RWPE2 (cell line): ENCODE measurements at places on chromosomes 6 and 20.

- no peak for DNase-seq
These were observed 435.2 kb upstream of the CHD6 start for GRCh38 chr20:42053350-42053749.

- no peak for DNase-seq
These were observed at the start of gene TMEM244 for GRCh38 chr6:129860908-129861665. TSS of gene TMEM244 (minus strand) at chr6:129861315. CDS start at chr6:129861188, 127 bp downstream.

GRCh38 chr6:57104336-57104735 lies 14.3 kb downstream of the ZNF451 start:
- DNase-seq, result no peak

GRCh38 chr6:7343546-7344475 lies 30.8 kb upstream of the SSR1 start:
- DNase-seq, result no peak

DNA sequence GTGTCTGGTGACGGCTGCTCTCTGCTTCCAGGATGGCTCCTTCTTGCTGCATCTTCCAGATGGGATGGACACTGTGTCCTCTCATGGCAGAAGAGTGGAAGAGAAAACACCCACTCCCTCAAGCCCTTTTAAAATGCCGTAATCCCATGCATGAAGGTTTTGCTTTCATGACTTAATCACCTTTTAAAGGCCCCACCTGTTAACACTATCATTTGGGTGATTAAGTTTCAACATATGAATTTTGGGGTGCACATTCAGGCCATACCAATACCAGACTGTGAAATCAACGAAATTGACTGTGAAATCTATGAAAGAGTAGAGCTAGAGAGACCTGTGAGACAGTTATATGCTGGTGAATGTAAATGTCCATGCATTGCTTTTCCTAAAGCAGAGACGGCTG lies 374.3 kb upstream of the CHD6 start:
- no peak for DNase-seq

DNA sequence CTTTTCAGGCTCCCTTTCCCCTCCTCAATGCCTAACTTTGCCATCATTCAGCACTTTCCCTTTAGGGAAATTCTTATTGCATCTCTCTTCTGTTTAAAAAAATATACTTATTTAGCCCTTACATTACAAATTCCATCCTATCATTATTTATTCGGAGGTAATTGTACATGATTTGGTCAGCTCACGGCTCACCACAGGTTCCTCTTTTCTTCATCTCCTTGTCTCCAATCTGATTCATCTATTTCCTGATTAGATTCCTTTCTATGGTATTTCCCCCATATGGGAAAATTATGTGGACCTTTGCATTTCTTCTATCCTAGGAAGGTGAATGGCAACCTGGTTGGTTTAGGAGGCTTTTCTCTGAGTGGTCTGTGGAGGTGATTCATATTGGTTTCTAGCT lies 12.9 kb upstream of the EMILIN3 start:
- DNase-seq, result no peak

- no peak for DNase-seq
These were observed 81.4 kb downstream of the SERAC1 start for GRCh38 chr6:158086504-158087223.

GRCh38 chr6:106315765-106316374 lies 9.7 kb downstream of the ATG5 start:
- no peak for DNase-seq

DNA sequence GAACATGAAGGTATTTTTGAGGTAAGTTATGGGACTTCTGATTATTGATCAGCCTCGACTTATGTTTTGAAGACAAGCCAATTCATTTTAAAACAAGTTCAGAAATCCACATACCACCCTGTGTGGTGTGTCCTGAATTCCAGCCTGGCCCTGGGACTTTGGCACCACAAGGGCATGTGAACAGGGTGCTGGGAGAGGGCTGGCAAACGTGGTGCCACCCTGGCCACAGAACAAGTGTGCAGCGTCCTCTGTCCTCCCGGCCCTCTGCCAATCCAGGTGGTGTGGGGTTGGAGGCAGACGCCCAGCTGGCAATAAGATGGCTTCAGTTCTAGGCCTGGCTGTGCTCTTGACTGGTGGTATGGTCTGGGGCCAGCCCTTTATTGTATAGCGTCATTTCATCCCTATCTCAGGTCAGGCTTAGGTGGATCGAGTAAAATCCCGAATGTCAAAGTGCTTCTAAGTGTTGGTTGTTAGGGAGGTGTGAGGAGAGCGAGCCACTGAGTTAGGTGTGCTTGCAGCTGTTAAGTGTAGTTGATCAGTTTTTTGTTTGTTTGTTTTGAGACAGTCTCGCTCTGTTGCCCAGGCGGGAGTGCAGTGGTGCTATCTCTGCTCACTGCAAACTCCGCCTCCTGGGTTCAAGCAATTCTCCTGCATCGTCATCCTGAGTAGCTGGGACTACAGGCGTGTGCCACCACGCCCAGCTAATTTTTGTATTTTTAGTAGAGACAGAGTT lies 84.2 kb downstream of the RNF144B start:
- DNase-seq, result no peak

GRCh38 chr20:38115205-38115604 lies 49.9 kb downstream of the TGM2 start:
- no peak for DNase-seq

GRCh38 chr6:44497807-44498206 lies 110.3 kb downstream of the CDC5L start:
- DNase-seq, result no peak

DNA sequence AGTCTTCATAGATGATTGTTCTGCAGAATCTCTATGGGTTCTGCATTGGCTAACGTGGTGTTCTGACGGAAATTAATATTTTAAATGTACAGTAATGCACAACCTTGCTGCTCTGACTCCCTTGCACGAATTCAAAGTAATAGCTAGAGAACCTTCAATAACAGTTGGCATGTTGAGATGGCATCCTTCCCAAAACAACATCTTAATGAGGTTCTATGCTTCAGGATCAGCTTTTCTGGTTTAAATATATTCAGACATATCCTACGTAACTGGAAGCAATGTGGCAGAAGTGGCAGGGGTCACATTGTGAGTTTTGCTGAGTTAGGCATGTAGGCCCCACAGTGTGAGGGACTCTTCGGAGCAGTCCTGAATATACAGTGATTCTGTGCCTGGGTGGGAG lies 25.7 kb downstream of the DSE start:
- DNase-seq, result no peak

GRCh38 chr6:82741325-82741995 lies 324.2 kb downstream of the UBE3D start:
- no peak for DNase-seq

GRCh38 chr6:71287926-71288227 lies 734 bp upstream of the OGFRL1 start:
- DNase-seq, result no peak

DNA sequence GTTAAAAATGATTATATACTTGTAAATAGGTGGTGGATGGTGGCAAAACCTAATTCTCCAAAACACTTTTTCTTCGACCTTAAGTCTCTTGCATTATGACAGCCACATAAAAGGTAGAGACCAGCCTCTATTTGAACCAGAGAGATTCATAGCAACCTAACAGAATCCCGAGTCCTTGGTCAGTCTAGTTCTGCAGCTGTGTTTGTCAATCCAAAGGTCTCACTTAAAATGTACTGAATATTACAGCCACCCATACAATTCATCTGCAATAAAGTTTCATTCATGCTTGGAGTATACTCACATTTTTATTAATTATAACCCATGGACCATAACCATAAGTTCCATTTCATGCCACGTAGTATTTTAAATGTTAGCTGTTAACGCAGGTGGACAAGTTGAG lies 87.2 kb downstream of the EPM2A start:
- no peak for DNase-seq

DNA sequence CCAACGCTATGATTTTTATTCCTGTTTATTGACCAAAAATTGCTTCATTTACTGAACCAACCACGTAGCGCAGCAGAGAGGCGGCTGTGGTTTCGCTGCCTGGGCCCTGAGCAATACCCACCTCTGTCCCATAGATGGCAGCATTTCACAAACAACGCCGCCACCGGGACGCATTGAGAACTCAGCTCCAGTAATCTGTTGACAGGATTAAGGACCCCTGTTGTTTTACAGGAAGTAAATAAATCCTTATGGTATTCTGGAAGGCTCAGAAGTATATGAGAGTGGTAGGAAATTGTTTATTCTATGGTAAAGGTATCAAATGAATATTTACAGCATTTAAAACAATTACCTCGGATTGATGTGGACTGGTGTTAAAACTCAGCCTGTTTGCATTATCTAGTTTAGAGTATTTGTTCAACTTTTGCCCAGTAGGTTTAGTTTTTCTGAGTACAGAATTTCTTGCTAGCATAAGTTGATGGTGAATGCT lies 547.9 kb upstream of the SLC35B3 start:
- DNase-seq, result no peak

DNA sequence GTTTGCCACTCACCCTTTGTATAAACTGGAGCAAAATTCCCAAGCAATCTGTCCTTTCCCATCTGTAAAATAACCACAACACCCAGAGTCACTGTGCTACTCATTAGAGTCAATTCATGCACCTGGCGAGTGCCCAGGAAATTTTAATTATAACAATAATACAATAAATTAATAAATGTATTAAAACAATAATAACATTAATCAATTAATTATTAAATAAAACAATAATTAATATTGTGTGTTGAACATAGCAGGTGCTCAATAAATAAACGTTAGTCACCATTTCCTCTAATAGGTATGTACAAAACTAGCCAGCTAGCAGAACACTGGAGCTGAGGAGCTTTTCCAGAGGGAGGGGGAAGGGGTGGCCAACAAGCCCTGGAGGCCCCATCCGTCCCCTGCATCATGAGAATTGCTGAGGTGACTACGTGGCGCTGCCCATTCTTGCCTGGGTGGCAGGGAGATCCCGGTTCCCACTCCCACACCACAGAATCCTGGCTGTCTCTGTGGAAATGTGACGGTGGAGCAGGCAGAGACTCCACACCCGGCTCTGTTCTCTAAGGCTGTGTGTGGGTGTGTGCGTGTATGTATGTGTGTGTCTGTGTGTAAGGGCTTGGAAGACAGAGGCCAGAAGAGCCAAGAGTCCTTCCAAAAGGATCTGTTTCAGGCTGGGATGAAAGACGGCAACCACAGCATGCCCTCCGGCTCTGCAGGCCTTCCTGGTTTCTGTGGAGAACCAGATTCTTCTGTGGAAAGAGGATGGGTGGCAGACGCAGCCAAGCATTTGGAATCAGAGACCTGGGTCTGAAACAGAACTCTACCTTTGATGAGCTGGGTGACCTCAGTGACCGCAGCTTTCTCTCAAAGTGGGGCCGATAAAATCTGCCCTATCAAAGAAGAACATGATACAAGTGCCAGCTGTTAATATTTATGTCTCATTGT lies 18.8 kb upstream of the EZR start:
- no peak for DNase-seq

- DNase-seq, result no peak
These were observed 2.7 kb upstream of the MCCD1 start for GRCh38 chr6:31525932-31526591.

- DNase-seq, result no peak
These were observed 93.0 kb downstream of the SLC35B3 start for GRCh38 chr6:8342241-8342819.

- no peak for DNase-seq
These were observed 258.0 kb downstream of the PHACTR1 start for GRCh38 chr6:12974551-12974950.

DNA sequence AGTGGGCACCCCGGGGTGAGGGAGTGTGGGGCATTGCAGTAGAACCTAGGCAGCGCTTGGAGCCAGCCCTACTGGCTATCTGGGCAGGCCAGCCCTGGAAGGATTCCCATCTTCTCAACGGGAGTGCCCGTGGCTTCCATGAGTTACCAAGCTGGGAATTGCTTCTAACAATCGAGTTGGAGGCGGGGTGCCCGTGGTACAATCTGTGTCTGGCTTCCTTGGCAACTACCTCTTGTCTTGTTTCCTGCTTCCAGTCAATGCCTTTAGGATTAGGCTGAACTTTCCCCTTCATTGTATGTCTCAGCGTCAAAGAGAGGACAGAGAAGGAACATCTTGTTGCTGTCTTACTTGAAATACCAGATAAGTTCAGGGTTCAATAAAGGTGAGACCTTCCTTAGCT lies 33.3 kb downstream of the PPP1R14C start:
- no peak for DNase-seq

GRCh38 chr20:59003836-59004492 lies 3.1 kb downstream of the CTSZ start:
- DNase-seq, result peak; percentile 80

GRCh38 chr6:122754191-122754731 lies 25.3 kb upstream of the FABP7 start:
- no peak for DNase-seq

DNA sequence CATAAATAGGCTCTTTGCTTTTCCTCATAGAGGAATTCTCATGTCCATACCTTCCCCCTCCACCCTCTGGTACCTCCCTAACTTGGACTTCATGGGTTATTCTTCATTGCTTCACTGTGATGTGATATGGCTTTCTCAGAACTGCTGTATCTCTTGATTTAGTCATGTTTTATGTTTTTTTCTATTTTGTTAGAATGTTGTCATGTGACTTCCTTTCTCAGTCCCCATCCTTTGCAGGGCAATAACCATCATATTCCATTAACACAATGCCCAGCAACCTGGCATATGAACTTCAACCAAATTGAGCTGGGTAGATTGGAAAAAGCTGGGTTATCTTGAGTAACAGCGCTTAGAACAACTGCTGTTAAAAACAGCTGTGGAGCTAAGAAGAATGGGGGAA lies 190.9 kb upstream of the PRSS16 start:
- DNase-seq, result no peak

- no peak for DNase-seq
These were observed 114.1 kb upstream of the SGK1 start for GRCh38 chr6:134432036-134432435.

GRCh38 chr6:27209659-27210269 lies 37.7 kb upstream of the PRSS16 start:
- DNase-seq, result no peak

DNA sequence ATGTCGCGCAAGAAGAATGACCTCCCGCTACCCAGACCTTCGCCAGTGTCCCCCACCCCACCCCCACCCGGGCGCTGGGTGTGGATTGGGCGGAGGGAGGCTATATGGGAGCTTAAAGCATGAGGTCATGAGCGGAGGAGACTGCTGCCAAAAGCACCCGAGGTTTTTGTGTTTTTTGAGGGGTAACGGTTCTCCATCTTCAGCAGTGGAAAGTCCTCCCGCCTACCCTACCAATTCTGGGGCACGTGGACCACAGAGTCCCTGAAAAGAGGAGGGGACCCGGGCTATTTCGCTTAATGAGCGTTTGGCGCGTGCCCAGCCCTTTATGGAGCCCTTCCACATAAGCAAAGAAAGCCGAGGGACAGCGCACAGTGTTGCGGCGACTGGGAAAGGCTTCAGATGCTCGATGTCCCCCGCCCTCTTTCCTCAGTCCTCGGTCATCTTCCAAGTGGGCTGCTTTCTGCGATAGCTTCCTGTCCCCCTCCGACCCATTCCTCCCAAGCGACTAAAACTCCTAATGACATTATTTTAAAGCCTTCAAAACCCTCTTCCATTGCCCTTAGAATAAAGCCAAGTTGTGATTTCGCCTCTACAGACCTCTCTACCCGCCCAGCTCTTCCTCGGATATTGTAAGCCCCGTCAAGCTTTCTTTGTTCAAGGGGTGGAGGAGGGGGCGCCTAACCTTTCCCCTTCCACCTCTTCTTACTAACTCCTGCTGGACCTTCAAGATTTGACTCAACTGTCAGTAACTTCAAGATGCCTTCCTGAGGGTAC lies 2.1 kb upstream of the TRERF1 start:
- no peak for DNase-seq

GRCh38 chr6:80174900-80175572 lies 68.6 kb downstream of the BCKDHB start:
- DNase-seq, result no peak
